ENCODE measurements at places on chromosomes 2 and 18.

DNA sequence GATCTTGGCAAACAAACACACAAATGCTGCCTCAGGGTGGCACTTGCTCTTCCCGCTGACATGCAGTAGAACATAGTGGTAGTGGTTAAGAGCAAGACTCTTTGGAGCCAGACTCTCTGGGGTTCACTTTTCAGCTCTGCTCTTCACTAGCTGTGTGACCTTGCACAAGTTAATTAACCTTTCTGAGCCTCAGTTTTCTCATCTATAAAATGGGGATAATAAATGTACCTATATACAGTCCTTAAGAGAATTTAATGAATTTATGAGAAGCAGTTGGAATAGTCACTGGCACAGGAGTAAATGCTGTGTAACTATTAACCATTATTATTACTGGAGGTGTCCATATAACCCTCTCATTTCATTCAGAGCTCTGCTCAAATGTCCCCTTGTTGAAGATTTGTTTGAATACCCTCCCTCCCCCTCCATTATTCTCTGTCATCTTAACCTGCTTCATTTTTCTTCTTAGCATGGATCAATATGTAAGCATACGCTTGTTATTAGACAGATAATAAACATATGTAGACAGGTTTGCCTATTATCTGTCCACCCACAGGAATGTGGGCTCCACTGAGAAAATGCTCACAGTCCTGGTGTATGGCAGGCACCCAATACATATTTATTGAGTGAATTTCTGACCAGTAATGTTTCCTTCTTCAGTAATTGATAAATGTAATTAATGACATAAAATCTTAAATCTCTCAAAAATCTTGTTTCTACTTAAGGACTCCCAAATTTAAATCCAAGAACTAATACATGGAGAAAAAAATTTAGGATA is 64.5 kb downstream of the TSPYL6 start:
- DNase-seq, result no peak

- DNase-seq, result no peak
Measured at GRCh38 chr18:76823587-76824011, 1.2 kb downstream of the ZNF236 start.

GRCh38 chr2:112891385-112891831 is 19.6 kb upstream of the IL37 start:
- no peak for DNase-seq

GRCh38 chr2:203972066-203972465 is 35.5 kb downstream of the ICOS start:
- no peak for DNase-seq

DNA sequence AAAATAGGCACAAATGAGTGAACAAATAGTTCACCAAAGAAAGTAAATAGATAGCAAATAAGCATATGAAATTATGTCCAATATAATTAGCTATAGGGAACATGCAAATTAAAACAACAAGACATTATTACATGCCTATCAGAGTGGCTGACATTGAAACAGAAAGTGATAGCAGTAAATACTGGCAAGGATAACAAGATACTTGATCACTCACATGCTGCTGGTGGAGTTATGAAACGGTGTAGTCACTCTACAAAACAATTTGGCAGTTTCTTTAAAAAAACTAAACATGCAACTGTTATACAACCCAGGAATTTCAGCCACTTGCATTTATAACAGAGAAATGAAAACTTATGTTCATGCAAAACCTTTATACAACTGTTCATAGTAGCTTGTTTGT is 439.2 kb upstream of the ACVR2A start:
- DNase-seq, result no peak

- no peak for DNase-seq
Measured at GRCh38 chr2:180709392-180710145, 270.8 kb upstream of the UBE2E3 start.

DNA sequence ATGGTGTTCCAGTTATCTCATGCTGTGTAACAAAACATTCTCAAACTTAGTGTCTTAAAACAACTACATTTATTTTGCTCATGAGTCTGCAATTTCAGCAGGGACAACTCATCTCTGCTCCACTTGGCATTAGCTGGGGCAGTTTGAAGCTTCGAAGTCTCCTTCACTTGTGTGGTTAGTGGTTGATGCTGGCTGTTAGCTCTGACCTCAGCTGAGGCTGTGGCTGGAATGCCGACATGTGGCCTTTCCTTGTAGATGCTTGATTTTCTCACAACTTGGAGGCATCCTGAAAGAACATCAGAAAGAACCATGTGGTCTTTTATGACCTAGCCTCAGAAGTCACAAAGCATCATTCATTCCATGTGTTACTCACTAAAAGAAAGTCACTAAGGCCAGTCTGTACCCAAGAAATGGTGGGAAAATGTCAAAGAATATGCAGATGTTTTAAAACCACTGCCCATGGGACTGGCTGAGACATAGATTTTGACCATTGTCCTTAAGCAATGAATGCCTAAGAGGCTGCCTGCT is 3.8 kb upstream of the TMSB10 start:
- no peak for DNase-seq

- no peak for DNase-seq
Measured at GRCh38 chr2:238031751-238032150, 29.1 kb upstream of the SCLY start.

DNA sequence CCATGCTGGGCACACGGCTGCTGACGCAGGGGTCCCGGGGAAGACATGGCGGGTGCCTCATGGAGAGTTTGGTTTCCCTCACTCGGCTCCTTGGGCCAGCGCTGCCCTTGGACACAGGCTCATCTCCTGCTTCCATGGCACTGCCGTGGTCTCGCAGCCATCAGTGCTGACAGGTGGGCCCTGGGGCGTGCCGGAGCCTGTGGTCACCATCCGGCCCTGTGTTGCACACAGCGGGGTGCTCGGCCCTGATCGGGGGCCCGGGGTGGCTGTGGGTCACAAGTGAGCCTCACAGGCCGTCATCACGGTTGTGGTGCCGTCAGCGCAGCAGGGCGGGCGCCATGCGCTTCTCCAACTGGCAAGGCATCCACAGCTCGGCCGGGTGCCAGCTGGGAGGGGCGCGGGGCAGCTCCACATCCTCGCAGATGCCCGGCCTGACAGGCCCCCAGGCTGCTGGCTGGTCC is 582 bp downstream of the RTP5 start:
- no peak for DNase-seq

- DNase-seq, result peak; percentile 47
Measured at GRCh38 chr2:151051574-151052220, 210.0 kb downstream of the RBM43 start.

DNA sequence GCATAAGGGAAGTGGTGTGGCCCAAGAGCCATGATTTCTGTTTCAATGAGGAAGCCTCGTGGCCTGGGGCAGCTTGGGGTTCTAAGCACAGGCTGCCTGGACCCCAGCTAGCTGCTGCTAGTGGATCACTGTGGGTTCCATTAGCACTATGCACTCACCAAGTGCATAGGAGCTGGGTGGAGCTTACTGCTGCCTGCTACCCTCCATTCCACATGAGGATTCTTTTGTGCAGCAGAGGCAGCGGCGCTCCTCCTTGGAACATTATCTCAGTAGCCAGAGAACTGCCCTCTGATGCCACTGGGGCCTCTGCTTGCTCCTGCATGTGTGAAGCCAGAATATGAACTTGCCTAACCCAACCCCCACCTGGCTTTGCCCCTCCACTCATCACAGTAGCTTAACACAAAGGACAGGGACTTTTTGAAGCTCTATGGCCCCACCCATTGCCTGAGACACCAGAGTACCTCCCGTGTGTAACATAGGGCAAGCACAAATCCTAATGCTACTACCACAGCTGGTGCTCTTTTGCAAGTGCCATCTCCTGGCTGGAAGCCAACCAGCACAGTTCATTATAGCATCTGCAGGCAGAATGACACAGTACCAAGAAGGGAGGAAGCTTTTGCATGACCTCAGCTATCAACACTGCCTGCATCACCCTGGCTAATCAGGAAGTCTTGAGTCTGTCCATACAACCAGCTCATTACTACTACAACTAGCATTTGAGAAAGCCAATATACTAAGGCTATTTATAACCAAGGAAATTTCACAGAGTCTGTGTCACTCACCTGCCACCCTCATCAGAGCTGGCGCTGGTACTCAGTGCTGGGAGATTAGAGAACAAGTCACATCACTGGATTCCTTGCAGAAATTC is 297.0 kb upstream of the GULP1 start:
- DNase-seq, result no peak

DNA sequence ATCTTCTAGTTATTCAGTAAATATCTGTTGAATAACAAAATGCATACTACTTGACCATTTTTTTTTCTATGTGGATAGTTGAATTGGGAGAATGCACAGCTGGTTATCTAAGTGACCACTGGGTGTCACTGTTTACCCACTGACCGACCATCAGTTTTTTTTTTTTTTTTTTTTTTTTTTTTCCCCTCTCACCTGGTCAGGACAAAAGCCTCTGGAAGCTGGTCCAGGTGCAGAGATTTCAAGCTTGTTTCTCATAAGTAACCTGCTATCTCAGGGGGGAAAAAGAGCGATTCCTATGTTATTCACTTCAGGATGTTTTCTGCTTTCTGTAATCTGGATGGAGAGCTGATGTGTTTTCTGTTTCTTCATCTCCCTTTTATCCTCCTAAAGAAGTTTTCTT is 256.0 kb downstream of the DCDC2C start:
- no peak for DNase-seq

DNA sequence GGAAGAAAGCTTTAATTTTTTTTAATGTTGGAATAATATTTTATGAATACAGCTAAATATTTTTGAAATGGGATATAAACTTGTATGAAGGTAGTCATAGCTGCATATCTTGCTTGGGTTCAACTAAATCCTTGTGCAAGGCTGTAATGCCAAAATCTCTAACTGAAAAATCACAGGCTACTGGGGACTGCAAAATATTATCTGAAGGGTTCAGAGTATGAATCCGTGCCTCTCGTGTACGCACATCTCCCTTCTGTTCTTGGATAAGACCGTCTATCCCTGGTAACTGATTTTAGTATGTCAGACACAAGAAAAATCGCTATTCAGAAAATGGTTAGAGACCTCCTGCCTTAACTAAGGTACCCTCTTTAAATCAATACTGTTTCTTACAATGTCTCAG is 71.8 kb downstream of the ACVR1 start:
- no peak for DNase-seq

DNA sequence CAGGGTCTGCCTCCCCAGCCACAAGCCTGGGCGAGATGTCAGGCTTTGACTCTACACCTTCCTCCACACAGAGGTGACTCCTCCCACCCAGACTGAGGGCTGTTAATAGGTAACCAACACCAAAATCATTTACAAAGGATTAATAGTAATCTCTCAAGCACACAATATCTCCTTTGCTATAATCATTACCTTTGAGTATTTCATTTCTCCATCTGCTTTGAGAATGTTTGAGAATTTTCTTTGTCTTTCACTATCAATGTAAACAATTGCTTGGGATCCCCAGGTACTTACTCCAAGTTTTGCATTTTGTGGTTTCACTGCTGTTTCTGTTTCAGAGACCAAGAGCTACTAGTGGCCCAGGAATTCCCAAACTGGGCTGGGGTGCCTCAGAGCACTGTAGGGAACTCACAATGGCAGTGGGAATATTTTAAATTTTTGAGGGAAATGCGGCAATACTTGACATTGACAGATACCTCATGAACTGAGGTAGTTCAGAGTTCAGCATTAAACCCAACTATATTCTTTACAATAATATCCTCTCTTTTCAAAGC is 166.4 kb upstream of the MGAT5 start:
- DNase-seq, result no peak

- DNase-seq, result no peak
Measured at GRCh38 chr2:81670885-81671284, 1366.3 kb upstream of the LRRTM1 start.

- no peak for DNase-seq
Measured at GRCh38 chr2:11787991-11788390, 41.6 kb downstream of the LPIN1 start.

- no peak for DNase-seq
Measured at GRCh38 chr18:48902856-48903601, 47.7 kb downstream of the SMAD7 start.

- DNase-seq, result no peak
Measured at GRCh38 chr2:201151127-201151981, 31.6 kb upstream of the CASP10 start.

- DNase-seq, result no peak
Measured at GRCh38 chr2:200470230-200470629, 39.6 kb downstream of the KCTD18 start.

DNA sequence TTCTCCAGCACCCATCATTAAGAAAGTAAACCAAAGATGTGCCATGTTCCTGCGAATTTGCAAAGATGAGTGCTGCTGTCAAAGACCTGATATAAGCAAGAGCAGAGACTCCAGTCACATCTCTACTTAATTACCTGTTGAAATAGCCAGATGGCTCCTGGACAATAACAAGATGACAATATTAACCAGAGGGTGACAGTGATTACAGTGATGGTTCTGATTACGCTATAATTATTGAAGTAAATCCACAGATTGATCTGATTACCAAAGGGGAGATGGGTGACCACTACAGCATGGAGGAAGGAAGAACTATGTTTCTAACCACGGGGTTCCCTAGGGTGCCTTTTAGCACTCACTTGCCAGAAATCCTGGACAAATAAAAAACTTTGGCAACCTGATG is 36.5 kb upstream of the AFF3 start:
- no peak for DNase-seq

DNA sequence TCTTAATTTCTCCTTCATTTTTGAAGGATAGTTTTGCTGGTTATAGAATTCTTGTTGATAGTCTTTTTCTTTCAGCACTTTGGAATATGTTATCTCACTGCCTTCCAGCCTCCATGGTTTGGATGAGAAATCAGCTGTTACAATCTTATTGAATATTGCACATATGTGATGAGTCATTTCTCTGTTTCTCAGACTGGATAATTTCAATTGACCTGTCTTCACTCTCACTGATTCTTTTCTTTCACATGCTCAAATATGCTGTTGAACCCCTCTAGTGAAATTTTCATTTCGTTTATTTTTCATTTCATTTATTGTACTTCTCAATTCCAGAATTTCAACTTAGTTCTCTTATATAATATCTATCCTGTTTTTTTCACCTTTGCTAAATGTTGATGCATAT is 22.2 kb downstream of the PDK1 start:
- no peak for DNase-seq

GRCh38 chr2:216016581-216016980 is 3.2 kb upstream of the MREG start:
- peak; percentile 24 for DNase-seq

DNA sequence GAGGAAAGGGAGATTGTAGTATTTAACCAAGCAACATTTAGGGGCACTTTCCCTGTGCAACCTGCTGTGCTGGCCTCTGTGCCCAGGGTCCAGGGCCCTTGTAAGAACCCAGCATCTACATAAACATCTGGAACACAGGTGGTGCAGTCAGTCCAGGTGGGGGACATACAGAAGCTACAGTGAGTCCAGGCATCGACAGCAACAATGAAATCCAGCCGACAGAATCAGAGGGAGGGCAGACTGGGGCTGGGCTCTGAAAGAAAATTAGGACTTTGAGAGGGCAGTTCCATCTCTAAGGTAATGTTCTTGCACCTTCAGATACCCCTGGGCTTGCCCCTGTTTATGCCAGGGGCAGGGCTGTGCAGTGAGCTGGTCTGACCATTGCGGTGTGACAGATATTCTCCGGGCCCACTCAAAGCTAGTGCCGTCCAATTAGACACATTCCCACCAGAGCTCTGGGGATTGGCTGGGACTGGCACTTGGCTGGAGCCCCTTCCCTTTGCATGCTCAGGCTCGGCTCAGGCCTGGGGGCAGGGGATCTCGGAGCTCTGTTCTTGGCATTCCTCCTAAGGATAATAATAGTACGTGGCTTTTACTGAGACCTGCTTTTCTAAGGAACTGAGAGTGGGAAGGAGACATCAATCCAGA is 5.4 kb downstream of the LBH start:
- DNase-seq, result no peak
